ENCODE measurements at places on chromosomes 12 and 14. TPM values are rescaled to one million over a fixed set of nuclear protein-coding genes. Genes with fewer than 3 reads are reported as not detected.
A peak's percentile ranks its signal among the peaks of the same experiment; 100 is the strongest.

The ACSM4 gene
- not detected for total RNA-seq

DNA sequence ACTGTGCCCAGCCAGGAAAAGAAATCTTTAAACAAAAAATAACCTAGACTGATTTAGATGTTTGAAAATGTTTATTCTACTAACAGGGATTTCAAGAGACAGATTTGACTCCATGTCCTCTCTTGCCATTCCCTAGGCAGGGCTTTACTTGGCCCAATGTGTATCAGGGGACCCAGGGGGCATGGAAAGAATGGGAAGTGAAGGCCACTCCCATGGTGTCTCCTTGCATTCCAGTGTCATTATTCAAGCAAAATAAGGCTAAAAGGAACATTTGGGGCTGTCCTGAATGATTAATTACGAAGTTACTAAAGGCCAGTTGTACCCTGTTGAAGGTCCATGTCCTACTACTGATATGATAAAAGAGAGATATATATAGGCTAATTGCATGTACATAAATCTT, 151.9 kb upstream of the ATF7IP start:
- DNase-seq, result no peak

- DNase-seq, result no peak
Observed at GRCh38 chr12:119685375-119685774, 17.4 kb downstream of the PRKAB1 start.

- no peak for DNase-seq
Observed at GRCh38 chr12:108949976-108950375, 70.1 kb downstream of the DAO start.

DNA sequence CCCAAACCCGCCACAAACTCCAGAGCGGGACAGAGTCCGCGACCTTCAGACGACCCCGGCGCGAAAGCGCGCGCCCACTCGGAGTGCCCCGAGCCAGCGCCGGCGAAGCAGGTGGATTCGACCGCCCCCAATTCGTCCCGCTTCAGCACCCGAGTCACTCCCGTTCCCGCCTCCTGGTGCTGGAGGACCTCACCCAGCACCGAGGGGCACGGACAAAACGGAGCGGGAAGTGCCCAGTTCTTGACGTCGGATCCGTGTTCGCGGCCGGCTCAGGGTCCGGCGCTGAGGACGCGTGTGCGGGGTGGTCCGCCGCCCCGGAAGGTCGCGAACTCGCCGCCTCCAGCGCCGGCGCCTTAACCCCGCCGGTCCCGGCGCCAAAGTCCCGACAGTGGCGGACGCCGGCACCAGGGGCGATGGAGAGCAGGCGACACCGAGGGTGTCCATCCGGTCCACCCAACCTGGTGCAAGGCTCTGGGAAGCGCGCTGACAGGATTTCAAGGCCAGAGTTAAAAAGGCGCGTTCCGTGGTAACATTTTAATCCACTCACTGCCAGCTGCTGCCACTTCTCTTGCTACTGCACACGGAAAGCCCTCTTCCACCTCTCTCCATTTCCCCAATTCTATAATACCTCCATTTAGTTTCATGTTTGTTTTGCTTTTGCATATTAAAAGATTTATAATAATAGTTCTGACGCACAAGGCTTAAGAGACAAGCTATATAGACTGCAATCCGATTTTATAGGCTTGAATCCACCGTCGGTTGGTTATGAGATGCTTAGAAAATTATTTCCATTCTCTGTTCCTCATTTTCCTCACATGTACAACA, 240.0 kb upstream of the CPNE8 start:
- DNase-seq, result peak; percentile 86

GRCh38 chr14:88297306-88297705, 25.8 kb downstream of the KCNK10 start:
- DNase-seq, result no peak

The FSCB gene
- total RNA-seq, result not detected

DNA sequence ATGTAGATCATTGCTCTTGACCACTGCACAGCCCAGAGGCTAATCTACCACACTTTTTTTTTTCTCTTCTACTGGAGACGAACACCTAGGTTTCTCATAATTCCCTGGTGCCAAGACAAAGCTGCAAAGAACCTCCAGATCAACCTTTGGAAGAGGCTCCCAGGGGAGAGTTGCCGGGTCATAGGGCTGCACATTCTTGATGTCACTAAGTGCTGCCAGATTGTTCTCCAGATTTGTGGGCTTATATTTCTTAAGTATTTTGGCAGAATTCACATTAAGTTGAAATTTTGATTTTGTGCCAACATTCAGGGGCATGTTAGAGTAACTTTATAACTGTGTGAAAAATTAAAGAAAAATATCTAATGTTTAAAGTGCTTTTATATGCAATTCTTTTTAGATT, 13.5 kb upstream of the PDZRN4 start:
- DNase-seq, result no peak

The WNT5B gene
- total RNA-seq, result 4.7 TPM

- DNase-seq, result no peak
Observed at GRCh38 chr14:96629558-96630222, 127.5 kb downstream of the PAPOLA start.

- DNase-seq, result peak; percentile 7
Observed at GRCh38 chr12:87266305-87266704, 762.9 kb downstream of the C12orf50 start.

GRCh38 chr12:51579321-51579850, 11.6 kb upstream of the SCN8A start:
- no peak for DNase-seq

DNA sequence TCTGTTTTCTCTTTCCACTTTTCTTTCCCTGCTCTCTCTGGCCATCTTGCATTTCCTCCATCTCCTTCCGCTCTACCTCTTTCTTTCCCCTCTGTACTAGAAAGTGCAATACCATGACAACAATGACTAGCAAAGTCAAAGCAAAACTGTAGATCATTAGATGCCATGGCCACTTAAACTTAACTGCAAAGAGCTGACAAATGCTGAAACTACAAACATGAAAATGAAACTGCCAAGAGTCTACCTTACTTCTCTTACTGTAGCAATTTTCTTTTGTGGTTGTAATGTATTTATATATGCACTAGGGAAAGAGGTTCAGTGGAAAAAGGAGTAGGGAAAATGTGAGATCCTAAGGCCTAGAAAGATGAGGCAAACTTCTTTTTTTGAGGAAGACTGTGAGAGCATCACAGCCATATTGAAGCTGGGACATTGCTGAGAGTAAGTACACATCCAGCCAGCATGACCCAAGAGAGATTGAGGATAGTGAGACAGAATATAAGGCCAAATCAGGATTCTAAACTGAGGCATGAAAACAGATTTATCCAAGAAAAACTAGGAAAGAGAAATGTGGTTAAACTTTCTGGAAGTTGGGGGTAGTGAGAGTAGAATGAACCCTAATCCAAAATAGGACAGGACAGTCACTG, 276.6 kb upstream of the NAV3 start:
- no peak for DNase-seq

GRCh38 chr14:67859169-67859749, 39.7 kb downstream of the RAD51B start:
- DNase-seq, result no peak

The ALX1 gene
- total RNA-seq, result not detected

- no peak for DNase-seq
Observed at GRCh38 chr12:54363618-54364017, 668 bp downstream of the GPR84 start.

DNA sequence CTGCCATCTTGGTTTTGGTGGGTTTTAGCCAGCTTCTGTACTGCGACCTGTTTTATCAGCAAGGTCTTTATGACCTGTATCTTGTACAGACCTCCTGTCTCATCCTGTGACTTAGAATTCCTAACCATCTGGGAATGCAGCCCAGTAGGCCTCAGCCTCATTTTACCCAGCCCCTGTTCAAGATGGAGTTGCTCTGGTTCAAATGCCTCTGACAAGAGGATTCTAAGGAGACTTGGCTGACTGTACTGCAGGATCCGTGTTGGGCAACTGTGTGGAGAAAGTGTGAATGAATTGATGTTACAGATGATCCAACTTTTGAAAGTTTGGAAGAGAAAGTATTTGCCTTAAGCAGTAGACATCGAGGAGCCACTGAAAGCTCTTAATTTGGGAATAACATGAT, 91.0 kb downstream of the TTLL5 start:
- DNase-seq, result no peak

DNA sequence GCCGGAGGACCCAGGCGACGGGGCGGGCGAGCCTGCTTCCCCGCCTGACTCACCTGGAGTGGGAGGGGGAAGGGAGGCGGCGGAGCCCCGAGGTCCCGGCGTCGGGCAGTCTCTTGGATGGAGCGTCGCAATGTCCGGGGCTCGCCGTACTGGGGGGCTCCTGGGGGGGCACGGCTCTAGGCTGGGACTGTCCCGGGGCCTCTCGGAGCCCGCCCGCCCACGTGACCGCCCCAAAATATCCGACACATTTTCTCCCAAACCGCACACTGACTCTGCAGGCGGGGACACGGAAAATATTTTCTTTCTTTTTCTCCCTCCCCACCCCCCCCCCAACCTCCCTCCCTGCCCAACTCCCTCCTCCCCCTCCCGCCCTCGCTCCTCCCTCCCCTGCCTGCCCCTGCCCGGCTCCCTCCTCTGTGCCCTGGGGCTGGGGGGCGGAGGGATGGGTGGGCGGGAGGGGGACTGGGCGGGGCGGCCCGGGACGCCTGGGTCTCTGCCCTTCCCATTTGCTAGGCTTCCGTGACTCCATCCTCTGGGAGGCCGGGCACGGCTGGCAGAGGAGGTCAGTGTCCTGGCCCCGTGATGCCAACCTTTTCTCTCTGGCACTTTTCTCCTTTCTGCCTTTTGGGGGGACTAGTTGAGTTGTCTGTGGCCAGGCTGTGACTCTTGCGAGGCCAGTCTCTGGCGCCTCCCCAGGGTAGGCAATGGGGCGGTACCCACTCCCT, at the start of gene RARG:
RARG (minus strand) TSS at position 289 of the 725 bp plus-strand sequence. CDS start 4,664 bp downstream, outside the sequence.
- DNase-seq, result peak; percentile 79

DNA sequence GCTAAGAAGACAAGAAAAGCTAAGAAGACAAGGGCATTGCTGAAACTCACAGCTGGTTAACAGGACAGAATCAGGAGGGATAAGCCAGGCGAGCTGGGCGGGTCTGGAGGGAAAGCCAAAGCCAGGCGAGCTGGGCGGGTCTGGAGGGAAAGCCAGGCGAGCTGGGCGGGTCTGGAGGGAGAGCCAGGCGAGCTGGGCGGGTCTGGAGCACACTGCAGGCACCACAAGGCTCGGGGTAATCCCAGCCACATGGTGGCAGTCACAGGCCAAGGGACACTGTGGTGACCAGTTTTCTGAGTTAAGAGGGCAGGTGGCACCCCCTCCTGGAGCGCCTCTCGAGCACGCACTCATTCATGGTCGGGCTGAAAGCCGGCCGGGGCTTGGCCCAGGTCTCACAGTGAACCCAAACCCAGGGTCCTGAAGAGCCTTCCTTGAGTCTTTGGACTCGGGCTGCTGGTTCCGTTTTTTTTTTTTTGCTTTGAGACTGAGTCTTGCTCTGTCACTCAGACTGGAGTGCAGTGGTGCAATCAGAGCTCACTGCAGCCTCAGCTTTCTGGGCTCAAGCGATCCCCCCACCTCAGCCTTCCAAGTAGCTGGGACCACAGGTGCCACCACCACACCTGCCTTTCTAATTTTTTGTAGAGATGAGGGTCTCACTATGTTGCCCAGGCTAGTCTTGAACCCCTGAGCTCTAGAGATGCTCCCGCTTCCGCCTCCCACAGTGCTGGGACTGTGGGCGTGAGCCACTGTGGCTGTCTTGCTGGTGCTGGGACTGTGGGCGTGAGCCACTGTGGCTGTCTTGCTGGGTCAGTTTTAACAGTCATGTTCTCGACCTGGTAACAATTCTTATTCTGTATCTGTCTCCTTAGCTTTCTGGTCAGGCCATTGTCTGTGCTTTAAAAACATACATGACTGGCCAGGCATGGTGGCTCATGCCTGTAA, 40.2 kb downstream of the HSP90AA1 start:
- peak; percentile 89 for DNase-seq

DNA sequence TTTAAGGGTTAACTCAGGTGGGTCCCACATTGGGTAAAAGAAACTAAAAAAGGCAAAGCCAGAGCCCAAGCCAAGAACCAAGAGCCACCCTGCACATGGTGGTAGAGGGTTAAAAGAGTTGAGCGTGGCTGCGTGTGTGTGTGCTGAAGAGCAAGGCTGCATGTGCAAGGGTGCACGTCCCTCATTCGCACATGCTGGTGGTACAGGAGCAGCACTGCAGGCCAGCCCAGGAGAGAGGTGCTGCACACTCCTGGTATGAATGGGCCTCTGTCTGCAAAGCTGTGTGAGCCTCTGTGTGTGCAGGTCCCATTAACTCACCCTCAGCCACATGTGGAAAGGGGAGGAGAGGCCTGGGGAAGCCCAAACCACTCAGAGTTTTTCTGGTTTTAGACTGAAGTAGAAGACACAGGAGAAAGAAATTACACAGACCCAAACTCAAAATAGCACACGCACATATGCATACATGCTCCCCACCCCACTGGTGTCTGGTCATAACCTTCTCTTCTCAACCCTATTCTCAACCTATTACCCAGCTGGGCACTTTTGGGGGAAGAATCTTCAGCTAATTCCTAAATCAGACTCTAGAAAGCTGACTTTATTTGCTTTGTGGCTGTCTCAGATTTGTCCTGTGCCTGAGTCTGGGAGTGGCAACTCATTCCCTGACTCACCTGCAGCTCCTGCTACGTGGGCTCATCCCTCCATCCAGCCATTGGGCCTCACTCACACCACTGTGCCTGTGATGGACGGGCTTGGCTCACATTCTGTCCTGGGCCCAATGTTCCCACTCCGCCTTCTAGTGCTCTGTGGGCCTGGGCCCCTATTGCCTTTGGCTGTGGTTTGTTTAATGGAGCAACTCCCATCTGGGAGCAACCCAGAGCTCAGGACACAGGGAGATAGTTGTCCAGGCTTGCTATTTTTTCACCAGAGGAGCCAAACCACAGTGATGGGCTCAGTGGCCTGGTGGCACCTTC, 30.8 kb upstream of the COL2A1 start:
- no peak for DNase-seq

The ZNF641 gene
- 20.7 TPM for total RNA-seq

DNA sequence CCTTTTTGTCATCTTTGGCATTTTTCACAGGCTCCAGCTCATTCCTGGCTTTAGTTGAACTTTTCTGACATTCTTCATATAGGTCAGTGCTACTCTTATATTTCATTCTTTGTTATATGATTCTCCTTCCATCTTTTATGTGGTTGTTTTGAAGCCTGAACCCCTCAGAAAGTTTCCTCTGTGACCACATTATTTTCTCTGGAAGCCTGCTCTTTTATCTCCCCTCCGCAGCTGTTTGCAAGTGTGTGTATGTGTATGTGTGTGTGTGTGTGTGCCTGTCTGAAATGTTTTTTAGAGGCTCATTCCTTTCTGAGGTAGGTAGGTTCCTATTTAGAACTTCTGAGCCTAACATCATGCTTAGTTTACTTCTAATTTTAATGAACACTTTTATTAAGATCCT, 47.6 kb downstream of the ANO4 start:
- no peak for DNase-seq

The OR10A7 gene
- total RNA-seq, result not detected

DNA sequence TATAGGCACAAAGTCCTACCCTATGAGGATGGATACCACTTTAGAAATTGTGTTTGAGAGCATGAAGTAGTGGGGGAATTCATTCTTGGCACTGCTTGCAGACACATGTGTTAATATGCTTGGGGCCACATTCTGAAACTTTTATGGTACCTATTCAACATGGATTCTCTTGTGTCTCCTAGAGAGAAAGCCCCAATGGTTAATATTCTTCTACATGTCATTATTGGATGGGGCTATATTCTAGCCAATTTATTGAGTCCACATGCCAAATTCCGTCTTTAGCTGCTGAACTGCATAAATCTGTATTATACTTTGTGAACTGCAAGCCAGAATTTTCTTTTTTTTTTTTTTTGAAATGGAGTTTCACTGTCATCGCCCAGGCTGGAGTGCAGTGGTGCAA, 140.0 kb downstream of the KICS2 start:
- DNase-seq, result no peak

Data from mucosa of descending colon (tissue), 3 donors.